ENCODE measurements at places on chromosomes 12 and 14.

- DNase-seq: no peak
Observed at GRCh38 chr12:117570608-117571007, 209.2 kb upstream of the NOS1 start.

- DNase-seq: no peak
Observed at GRCh38 chr12:6225630-6226001, 25.4 kb downstream of the CD9 start.

DNA sequence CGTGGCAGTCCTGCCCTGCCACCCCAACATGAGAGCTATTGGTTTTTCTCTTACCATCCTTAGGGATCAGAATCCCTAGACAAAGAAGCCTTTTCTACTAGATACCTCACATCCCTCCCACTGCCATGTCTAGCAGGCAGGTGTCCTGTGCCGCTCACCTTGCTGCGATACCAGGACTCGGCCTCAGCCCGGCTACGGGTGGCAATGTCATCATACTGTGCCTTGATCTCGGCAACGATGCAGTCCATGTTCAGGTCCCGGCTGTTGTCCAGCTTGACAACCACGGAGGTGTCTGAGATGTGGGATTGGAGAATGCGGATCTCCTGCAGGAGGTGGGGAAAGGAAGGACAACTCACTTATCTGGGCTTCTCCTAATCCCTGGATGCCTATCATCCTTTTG, 4.5 kb downstream of the KRT83 start:
- no peak for DNase-seq

DNA sequence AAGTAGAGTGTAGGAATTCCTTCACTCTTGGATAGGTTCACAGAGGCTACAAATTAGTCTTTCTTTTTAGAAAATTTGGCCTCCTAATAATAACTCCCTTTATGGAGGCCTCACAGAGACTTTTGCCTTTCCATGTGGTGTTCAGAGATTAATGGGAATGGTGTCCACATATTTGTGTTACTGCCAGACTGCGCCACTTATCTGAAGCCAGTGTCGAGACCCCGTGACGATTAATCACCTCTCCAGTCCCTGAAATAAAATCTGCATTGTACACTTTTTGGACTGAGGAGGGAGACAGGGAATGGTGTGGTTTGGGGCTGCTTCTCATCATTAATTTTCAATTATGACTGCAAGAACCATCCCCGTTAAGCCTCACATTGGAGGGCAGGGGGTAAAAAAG, 980.5 kb downstream of the FLRT2 start:
- no peak for DNase-seq

GRCh38 chr14:70622111-70622712, 19.5 kb upstream of the TTC9 start:
- DNase-seq: peak; percentile 61

DNA sequence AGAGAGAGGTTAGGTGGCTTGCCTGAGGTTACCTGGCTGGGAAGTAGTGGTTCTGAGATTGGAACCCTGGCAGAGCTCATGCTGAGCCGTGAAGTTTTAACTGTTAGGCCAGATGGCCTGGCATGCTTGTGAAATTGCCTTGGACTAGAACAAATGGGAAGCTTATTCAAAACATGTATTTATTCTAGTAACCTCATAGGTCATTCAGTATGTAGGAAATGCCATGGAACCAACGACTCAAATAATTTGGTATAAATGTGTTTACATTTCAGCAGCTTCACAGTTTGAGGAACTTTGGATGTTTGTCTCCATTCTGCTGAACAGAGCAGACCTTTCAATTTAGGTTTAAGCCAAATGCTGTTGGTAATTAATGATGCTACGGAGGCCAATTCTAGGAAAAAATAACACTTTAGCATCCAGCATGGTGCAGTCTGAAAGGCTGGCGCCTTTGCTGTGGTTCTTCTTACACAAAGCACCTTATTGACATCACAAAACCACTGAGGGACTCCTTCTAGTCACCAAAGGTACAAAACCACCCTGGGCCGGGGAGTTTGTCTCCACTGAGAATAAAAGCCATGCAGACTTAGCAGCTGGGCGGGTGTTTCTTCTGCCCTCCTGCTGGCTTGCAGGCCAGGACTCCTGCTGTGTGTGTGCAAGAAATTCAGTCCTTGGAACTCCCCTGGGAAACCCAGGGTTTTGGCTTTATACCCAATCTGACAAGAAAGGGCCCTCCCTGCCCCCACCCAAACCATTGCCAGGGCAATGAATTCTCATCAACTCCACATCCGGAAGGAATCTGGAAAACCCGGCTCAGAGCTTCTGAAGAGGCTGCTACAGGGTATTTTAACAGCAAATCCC, 64.2 kb downstream of the ELK3 start:
- DNase-seq: peak; percentile 31

- no peak for DNase-seq
Observed at GRCh38 chr14:101520621-101521472, 40.4 kb upstream of the DIO3 start.

DNA sequence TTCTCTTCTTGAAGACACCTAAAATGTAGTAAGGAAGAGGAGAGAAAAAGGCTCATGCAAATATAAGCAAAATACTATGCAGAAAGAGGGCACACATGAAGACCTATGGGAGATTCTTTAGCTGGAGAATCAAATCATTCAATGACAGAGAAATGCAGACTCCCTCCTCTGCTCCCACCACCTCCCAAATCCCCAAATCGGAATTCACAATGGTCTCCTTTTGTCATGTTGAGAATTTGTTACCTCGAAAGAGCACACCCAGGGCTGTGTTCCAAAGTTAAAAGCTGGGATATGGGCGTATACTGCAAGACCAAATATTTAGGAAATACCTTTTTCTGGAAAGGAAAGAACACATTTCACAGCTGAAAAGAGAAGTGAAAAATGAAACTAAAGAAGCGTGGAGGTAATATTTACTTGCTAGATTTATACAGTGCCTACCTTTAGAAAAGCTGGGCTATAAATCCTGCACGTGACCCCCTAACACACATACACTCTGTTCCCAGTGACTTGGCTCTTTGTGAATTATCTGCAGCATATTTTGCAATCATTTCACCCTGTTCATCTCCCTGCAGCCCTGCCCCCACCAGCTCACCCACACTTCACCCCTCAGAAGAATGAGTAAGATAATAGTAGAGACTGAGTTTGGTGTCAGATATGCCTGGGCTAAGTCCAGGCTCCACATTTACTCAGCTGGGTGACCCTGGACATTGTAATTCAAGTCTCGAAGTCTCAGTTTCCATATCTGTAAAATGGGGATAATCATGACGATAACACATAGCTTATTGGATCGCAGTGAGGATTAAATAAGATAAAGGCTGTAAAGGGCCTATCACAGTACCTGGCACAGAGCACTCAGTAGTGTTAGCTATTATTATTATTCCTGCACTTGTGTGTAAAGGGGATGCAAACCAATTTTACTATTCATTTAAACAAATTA, 2.9 kb upstream of the CACNA1C start:
- no peak for DNase-seq

GRCh38 chr14:67513631-67514108, 19.4 kb upstream of the PLEKHH1 start:
- no peak for DNase-seq
